ENCODE measurements at places on chromosomes 4 and X.
A peak's percentile ranks its signal among the peaks of the same experiment; 100 is the strongest.

GRCh38 chr4:156968479-156968984 lies 3.1 kb downstream of the PDGFC start:
- DNase-seq: peak; percentile 20

GRCh38 chr4:72112514-72113156 lies 80.8 kb downstream of the NPFFR2 start:
- no peak for DNase-seq

DNA sequence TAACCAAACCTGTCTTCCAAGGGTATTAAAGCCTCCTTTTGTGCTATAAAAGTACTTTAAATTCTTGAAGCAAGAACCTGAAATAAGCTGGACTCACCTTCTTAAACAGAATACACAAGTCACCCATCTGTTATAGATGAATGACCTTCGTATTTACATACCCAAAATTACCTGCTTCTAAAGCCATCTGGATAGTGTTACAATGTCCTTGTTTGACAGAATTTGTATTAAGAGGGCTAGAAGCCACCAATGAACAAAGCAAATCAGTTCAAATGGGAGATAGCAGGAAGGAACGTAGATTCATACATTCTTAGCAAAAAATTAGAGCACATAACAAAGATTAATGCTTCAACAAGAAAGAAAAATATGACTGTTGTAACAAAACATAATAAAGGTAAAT lies 33.7 kb upstream of the CCSER1 start:
- no peak for DNase-seq

GRCh38 chrX:152958524-152959465 lies 35.1 kb downstream of the PNMA5 start:
- peak; percentile 94 for DNase-seq

DNA sequence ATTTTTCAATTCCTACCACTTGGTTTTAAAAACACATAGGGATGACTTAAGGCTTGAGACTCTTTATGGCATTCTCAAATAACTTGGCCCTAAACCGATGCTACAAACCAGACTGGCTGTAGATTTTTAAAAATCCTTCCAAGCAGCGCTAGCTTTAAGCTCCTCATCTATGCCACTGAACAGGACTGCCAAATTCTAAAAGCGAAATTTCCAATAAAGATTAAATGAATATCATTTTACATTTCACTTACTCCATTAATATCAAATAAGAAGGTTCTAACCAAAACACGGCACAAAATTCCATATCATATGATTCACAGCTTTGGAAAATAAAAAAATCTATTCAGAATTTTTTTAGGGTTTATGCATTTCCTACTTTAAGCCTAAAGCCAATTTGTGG lies 134.2 kb downstream of the FANCB start:
- DNase-seq: no peak

DNA sequence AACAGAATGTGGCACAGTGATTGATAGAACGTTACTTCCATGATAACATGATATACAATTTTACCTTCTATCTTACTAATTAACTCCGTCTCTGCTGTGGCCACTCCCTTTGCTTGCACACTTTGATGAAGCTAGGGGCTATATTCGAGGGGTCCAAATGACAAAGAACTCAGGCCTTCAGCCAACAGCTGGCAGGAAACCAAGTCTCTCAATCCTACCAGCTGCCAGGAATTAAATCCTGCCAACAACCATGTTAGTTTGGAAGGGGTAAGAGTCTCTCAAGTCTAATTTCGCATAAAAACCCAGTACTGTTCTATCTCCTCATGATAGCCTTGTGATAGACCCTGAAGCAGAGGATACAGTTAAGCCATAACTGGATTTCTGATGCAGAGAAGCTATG lies 1122.9 kb upstream of the PCDH10 start:
- no peak for DNase-seq

DNA sequence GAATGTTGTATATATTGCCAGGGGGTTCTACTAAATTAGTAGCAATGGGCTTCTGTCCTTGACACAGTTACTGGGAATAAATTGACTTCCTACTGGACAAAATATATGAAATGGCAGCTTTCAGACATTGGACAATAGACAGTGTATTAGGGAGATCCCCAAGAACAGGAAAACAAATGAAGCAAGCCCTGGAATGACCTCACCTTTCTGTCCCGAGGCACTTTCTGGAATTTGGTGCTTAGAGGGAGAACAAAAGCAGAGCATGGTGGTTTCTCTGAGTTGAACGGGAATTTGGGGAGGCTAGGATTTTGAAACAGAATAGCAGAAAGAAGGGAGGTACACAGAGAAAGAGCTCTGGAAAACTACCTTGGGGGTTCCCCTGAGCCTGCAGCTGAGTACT lies 187.7 kb upstream of the MAGEB2 start:
- DNase-seq: no peak

- DNase-seq: no peak
These were observed 834.4 kb upstream of the SLIT2 start for GRCh38 chr4:19417256-19417655.

- no peak for DNase-seq
These were observed 70.1 kb downstream of the GABRB1 start for GRCh38 chr4:47101453-47101852.

DNA sequence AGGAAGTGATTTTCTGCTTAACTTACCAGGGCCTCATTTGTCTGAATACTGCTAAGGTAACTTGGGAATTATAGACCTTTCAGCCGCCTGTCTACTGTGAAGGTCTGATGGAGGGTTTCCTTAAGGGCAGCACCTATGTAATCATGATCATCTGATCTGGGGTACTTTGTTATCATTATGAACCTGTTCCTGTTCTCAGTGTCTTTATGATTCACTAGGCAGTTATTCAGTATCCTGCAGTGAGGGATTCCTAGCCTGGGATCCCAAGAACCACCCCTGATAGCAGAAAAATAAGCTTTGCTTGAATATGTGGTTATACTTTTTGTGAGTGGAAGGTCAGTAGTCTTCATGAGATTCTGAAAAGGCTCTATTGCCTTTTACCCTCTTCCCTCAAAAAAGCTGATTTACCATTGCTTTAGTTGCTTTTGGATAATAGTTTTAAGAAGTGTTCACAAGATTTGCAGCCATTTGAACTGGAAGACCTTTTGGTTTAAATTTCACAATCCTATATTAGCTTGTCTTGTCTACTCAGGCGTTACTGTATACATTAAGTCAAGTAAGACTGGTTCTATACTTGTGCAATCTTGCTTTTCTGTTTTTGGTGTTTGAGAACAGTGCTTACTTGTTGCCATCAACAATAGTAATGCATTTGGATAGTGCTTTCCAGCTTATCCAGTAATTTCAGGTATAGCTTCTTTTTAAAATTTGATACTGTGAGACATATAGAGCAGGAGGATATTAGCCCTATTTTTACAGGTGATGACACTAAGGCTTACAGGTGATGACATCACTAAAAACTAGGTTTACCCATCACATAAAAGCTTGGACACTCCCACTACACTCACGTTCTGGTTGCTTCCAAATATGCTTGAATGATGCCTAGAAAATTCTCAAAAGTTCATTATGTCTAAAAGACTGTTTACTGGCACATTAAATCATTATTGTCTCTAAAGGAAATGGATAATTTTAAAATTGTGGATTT lies 60.0 kb downstream of the FHIP1A start:
- DNase-seq: no peak

DNA sequence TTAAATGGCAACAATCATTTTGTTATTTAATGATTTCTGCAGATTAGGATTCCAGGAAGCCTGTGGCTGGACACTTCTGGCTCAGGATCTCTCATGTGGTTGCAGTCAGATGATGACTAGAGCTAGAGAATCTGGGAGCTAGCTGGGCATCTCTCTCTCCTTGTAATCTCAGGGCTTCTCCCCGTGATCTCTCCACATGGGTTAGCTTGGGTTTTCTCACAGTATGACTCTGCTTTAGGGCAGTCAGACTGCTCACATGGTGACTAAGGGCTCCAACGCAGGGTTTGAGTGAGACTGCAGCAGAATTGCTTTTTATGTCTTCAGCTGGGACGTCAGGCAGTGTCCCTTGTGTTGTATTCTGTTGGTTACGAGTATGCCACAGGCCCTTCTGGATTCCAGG lies 361.4 kb downstream of the CBLL2 start:
- DNase-seq: no peak

- no peak for DNase-seq
These were observed 721 bp downstream of the FAM184B start for GRCh38 chr4:17780501-17781299.

DNA sequence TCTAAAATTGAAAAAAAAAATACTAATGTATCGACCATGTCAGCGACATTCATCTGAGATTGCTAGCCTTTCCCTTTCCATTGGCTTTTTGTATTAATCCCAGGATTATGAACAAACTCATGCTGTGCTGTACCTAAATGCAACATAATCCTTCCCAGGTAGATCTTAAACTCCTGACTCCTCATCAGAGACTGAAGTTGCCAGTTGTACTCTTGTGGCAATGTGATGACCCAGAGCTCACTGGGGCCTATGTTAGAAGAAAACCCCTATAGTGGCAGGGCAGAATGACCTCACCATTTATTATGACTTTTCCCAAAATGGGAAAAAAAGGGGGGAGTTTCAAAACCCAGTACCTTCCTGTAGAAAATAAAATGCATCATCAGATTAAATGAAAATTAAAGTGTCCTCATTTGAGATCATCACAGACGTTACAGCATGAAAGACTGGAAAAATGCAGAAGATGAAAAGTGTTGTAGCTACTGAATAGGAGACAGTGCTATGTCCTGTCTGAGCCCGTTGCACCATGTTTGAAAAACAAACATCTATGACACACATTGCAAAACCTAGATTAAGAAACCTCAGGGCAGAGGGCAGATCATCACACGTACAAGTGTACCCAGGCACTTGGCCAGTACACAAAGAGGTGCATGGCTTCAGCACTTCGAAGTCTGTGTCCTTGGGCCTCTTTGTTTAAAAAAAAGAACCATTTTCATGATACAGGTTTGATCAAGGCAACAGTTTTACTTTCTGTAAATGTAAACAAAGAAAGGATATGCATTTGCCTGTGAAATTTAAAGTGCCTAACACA lies 6.8 kb upstream of the ACSL4 start:
- DNase-seq: no peak

DNA sequence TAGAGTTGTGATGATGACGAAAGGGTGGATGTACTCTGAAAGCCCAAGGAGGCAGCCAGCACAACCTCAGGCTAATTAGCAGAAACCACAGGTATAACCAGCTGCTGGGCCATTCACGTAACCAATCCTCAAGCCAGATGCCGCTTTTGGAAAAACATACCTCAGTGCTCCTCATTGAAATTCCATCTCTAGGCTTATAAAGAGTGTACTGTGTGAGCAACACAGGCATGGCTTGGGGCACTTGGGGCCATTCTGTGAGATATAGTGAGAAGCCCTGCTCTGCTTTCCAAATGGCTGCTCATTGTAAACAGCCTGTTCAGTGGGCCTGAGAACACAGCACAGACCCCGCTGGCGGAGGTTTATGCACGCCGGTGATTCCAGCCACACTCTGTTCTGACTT lies 182.1 kb upstream of the HHIP start:
- no peak for DNase-seq

DNA sequence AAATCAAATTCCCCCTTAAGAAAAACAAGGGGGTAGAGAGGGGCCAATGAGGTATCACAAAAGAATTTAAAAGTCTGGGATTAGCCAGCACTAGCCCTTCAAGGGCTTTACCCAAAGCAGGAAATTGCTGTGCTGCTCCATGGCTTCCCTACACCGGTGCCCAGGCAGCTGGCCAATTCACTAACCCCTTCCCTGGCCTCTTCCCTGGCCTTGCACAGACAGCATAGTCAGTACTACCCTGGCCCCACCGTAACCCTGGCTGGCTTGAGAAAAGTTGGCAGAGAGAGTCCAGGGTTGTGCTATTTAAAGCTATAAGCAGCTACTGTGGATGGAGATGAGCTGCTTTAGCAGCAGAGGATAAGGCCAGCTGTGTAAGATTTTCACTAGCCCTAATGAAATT lies 43.1 kb downstream of the ADAMTS3 start:
- DNase-seq: no peak

DNA sequence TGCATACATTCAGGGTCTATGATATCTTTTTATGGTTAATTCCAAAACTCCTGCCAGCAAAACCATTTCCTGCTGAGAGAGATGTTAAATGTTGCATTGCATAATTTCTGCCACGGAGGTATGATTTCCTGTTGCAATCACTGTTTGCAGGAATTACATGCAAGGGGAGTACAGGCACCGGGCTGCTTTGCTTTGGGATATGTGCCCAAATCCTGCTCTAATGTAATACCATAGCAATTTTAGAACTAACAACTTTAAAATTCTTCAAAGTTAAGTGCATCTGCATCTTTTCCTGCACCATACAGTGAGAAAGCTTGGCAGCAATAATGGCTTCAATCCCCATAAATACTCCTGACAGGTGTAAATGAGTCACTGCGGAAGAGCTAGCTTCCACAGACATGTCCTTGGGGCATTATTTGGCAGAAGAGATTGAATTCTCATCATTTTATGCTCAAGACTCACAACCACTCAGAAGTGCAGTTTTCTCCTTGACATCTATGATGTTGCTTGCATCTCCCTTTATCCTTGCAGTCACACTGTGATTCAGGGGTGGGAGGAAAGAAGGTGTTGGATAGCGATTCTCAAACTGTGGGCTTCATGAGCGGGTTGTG lies 29.6 kb downstream of the TRIM2 start:
- no peak for DNase-seq

All from CD4-positive, alpha-beta T cell treated with Interleukin-17A for 1 hour (primary cell).